ENCODE measurements at places on chromosomes 11 and 22.

- DNase-seq = no peak
These were observed 13.4 kb downstream of the CCDC134 start for GRCh38 chr22:41813726-41814410.

GRCh38 chr22:44686873-44687600, 15.0 kb upstream of the PRR5 start:
- DNase-seq = peak; percentile 61

DNA sequence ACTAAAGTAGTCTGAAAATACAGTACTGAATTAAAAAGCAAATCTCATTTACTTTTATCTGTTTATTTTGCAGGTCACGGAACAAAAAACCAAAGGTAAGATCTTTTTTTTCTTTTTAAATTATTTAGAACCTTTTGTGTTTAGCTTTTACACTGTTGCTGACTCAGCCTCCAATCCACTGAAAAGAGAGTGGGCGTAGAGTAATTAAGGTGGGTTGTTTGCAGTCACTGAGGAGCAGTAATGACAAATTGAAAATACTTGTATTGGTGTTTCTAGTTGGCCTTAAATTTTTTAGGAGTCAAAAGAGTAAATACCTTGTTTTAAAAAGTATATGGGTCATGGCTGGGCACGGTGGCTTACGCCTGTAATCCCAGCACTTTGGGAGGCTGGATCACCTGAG, 73.4 kb downstream of the TNRC6B start:
- no peak for DNase-seq

- DNase-seq = no peak
These were observed 24.3 kb upstream of the GLYATL1 start for GRCh38 chr11:58914821-58915543.

GRCh38 chr22:50524676-50525103, 708 bp downstream of the SCO2 start:
- DNase-seq = no peak

GRCh38 chr11:117299351-117300282, 8.5 kb downstream of the BACE1-AS start:
- DNase-seq = no peak

DNA sequence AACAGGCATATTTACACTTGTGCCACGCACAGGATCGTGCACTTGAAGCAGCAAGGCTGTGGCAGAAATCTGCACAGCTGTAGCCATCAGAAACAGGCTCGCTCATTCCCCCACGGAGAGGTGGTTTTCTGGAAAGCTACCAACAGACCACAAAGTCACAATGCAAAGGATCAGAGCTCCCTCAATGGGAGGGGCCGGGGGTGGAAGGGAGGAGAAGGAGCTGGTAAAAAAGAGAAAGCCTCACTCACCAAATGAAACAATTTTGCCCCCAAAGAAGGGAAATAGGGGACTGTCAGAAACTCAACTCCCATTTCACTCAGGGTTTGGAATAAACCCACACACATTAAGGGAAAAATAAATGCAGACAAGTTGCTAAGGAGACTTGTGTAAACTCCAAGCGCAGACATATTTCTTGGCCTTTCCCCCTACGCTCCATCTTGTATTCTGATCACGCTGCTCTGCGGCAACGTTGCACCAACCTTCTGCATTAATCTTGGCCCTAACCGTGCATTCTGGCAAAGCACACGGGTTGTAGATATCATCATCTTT, 43.2 kb upstream of the BLID start:
- peak; percentile 21 for DNase-seq

GRCh38 chr11:19691815-19692500, 20.7 kb upstream of the NAV2 start:
- DNase-seq = no peak

GRCh38 chr22:48112687-48113521, 1350.5 kb downstream of the TBC1D22A start:
- DNase-seq = no peak

DNA sequence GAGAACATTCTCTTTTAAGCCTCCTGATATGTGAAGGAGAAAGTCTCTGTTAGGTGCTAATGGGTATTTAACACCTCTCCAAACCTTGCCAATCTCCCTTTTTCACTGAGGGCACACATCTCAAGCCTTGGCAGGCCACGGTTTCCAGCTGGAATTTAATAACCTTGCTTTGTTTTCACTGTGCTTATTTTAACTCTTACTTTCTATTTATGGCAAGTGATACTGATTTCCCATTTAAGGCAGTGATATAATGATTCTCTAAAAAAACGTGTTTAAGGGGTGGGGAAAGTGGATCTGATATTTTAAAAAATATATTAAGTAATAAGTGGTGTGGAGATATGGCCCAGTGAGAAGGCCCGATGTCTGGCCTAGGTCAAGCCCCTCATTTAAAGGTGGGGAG, 1.1 kb upstream of the RASD2 start:
- no peak for DNase-seq

DNA sequence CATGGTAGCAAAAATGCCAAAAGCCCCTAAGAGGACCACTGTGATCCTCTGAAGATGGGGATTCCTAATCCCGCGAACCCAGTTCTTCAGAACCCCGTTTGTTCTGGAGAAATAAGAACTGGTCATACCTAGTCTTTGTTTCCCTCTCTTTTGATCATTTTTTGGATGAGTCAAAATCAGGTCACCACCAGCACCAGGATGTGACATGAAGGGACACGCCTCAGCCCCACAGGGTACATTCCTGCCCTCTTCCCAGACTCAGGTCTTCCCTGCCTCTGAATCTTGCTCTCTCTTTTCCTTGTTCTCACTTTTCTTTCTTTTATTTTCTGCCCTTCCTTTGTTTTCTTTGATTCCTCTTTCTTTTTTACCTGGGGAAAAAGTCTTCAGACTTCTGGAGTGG, 14.6 kb upstream of the ANO1 start:
- no peak for DNase-seq

DNA sequence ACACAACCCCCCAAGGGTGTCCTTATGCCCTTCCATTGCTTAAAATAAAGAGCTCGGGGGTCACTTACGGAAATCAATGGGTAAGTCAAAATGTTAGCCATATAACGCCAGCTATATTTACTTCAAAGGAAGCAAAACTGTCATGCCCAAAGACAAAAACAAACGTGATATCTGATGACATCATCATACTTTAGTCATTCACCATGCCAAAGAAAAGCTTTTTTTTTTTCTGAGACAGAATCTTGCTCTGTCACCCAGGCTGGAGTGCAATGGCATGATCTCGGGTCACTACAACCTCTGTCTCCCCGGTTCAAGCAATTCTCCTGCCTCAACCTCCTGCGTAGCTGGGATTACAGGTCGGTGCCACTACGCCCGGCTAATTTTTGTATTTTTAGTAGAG, 47.7 kb upstream of the SC5D start:
- DNase-seq = no peak

DNA sequence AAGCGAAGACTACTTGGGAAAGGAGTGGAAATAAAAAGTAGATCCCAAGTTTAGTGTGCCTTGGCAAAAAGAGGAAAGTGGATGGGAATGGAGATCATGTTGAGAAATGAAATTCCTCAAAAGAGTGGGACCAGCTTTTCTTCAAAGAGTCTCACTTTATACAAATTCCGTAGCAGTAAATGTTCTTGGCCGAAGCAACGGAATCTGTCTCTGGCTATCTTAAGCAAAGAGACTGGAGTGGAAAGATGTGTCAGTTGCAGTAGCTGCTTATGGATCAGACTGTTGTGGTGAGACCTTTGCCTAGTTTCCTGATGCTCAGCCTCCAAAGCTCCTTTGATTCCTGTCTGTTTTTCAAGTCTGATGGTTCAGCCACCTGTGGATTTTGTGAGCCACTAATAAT, 73.6 kb downstream of the CSTPP1 start:
- no peak for DNase-seq

DNA sequence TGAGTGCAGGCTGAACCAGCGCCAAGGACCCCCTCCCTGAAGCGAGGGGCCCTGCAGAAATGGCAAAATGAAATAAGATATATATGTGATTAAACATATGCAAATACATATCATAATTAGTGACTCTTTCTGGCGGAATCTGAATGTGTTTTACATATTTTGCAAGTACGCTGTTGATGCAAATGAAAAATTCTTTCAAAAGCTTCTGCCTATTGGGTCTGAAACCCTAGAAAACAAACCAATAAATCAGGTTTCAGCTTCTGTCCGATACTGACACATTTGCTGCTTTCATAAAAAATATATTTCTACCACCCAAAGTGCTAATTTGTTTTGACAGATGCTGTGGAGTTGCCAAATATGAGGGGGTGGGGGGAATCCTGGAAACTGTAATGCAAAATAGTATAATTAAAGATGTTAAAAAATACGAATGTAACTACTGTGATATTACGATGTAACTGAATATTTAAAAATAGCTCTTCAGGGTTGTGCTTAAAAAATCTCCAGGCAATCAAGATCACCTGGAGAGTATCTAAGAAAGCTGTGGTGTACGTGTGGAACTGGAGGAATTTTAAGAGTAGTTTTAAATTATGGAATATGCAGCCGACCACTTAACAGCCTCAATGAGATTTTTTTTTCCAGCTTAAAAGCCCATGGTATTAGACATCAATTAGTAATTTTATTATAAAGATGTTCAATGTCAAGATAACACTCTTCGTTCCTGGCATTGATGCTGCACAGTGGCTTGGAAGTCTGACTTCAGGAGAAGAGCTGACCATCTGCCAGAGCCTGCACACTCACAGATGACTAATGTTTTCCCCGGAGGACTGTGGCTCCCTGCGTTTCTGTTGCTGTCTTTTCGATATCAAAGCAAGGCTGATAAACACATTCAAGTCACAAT, 122.2 kb upstream of the RCN1 start:
- no peak for DNase-seq

GRCh38 chr22:44907765-44908737, 101.8 kb downstream of the PHF21B start:
- DNase-seq = no peak

DNA sequence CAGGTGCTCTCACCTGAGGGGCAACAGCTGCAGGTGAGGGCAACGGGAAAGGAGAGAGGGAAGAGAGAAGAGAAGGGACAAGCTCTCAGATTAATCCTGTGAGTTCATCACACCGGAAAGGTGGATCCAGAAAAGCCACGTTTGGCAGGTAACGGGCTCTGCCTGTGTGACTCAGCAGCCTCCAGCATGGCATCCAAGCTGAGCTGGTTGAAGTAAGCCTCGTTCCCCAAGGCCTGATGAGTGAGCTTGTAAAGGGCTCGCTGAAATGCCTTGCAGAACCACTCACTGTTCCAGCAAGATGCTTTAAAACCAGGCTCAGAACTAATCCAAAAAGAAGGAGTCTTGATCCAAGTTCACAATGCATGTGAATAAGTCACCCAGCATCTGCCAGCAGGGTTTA, 206.9 kb upstream of the TMEM45B start:
- no peak for DNase-seq

DNA sequence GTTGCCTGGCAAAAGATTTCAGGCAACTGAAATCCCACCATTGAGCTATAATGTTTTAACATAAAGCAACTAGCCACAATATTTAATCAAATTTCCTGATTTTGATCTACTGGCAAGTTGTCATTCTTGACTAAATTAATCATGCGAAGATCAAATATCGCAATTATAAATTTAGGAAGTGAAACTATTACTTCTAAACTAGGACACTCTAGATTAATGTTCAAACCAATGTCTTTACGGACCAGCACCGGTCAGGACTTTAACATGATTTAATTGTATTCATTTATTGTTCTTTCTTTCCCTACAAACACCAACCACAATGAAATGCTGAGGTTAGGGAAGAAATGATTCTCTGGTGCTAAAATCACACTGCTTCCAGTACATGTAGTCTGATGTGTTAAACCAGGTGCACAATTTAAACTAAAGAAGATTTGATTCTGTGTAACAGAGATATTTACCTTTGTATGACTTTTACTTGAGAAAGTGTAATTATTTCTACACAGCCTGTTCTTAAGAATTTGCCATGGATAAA, 14.9 kb downstream of the GAS2 start:
- no peak for DNase-seq

DNA sequence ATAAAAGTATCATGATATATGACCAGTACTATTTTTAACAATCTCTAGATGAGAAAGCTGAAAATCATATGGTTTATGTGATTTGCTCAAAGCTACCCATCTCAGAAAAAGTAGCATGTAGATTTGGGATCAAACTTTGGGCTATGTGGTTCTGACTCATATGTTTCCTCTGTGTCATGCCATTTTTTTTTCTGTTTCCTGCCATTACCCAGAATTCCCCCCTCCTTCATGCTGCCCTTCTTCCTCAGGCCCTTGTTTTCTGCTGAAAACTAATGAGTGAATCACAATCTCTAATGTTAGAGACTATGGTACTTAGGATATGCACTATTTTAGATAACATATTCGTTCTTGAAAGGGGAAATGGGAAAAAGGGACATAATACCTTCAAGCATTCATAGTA, 80.7 kb downstream of the JRKL start:
- no peak for DNase-seq

DNA sequence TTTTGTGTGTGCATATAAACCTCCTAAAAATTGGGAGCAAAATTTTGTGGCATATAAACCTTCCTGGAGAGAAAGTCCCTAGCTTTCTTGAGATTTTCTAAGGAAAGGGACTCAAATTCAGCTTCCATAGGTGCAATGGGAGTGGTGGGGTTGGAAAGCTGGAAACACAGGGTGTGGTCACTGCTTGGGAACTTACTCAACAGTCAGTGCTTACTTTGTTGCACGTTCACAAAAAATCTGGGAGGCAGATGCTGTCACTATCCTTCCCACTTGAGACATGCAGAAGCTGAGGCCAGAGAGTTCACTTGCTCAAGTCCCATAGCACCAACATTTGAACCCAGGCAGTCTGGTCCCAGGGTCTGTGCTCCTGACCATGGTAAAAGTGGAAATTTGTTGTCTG, 3.9 kb upstream of the CATSPERZ start:
- no peak for DNase-seq

DNA sequence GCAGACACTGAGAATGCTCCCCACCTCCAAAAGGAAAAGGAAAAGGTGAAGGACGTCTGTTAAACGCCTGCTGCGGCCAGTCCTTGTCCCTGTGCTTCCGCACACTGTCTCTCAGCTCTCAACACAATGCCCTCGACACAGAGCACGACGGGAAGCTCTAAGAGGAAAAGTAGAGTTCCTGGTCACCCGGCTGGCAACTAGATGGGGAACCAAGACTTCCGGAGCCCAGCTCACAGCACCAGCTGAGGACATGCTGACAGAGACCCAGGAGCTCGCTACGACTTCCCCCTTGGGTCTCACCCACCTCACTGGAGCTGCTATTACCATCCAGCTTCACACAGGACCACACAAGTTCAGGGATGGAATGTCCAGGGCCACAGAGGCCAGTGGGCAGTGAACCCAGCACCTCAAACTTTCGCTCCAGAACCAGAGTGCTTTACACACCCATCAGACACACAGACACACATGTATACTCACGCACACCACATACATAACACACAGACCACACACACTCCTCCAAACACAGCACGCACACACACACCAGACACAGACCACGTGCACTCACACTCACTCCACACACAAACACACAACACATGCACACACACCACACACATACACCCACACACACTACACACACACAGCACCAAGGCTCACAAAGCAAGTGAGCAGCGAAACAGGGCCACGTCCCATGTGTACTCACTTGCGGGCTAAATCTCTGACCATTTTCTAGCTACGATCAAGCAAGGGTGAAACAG, 9.6 kb downstream of the SULT4A1 start:
- no peak for DNase-seq

- DNase-seq = peak; percentile 34
These were observed 83.8 kb upstream of the ATXN10 start for GRCh38 chr22:45587638-45588505.
